ENCODE measurements at places on chromosomes 7 and 10. TPM values are rescaled to one million over a fixed set of nuclear protein-coding genes. Genes with fewer than 3 reads are reported as not detected.
A peak's percentile ranks its signal among the peaks of the same experiment; 100 is the strongest.

GRCh38 chr7:37265006-37265405 is 183.7 kb downstream of the ELMO1 start:
- no peak for DNase-seq
- H3K4me1 ChIP-seq: no peaks in the 10 kb centered on the region
- no peaks in the 10 kb centered on the region for H3K27me3 ChIP-seq
- no peaks in the 10 kb centered on the region for H3K36me3 ChIP-seq
- no peak overlapping the region for H3K4me3 ChIP-seq

- no peak for DNase-seq
- no peak overlapping the region for H3K4me3 ChIP-seq
- no peak overlapping the region for H3K27ac ChIP-seq
- H3K27me3 ChIP-seq: no peaks in the 10 kb centered on the region
Measured at GRCh38 chr10:121684276-121684675, 86.0 kb upstream of the FGFR2 start.

DNA sequence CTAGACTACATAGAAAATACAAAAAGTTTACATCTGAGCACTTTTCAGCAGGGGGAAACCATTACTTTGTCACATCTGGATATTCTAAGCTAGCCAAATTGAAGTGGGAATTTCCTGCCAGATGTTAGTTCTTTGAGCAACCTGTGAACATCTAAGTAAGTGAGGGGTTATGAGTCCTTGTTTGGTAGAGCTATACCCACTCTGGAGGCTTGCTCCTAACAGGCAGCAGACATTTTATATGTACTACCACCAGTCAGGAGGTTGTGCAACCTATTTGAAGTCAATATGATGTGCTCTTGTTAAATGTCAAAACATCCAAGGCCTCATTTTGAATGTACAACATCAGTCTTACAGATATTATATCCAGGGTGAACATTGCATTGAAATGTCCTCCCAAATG is 143.3 kb upstream of the KAT6B start:
- H3K4me3 ChIP-seq: no peak overlapping the region
- H3K27ac ChIP-seq: no peak overlapping the region
- no peaks in the 10 kb centered on the region for H3K4me1 ChIP-seq
- no peaks in the 10 kb centered on the region for H3K36me3 ChIP-seq
- no peaks in the 10 kb centered on the region for H3K27me3 ChIP-seq

DNA sequence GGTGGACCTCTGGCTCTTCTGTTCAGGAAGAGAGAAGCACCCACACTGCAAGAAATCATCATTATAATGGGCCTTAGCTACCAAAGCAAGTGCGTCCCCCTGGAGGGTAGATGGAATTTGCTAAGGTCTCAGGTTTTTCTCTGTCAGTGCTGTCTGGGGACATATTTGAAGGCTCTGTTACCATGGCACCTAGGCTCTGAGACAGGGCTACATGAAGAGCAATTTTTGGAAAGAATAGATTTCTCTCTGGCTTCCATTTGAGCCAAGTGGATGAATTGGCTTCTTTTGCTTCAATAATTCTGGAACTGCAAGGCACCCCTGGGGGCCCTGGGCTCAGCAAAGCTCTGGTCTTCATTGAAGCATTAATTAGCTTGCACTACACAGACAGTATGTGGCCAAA is 349.1 kb upstream of the GALNT17 start:
- no peak overlapping the region for H3K4me3 ChIP-seq
- no peak overlapping the region for H3K27ac ChIP-seq
- no peak for DNase-seq
- H3K36me3 ChIP-seq: peaks cover 69% of the 10 kb centered on the region

GRCh38 chr10:104308439-104308903 is 29.8 kb downstream of the ITPRIP start:
- H3K4me1 ChIP-seq: no peaks in the 10 kb centered on the region
- no peak overlapping the region for H3K27ac ChIP-seq
- peaks cover under 1% of the 10 kb centered on the region for H3K36me3 ChIP-seq
- H3K4me3 ChIP-seq: no peak overlapping the region

Gene NUTM2D
- 0.54 TPM for total RNA-seq

DNA sequence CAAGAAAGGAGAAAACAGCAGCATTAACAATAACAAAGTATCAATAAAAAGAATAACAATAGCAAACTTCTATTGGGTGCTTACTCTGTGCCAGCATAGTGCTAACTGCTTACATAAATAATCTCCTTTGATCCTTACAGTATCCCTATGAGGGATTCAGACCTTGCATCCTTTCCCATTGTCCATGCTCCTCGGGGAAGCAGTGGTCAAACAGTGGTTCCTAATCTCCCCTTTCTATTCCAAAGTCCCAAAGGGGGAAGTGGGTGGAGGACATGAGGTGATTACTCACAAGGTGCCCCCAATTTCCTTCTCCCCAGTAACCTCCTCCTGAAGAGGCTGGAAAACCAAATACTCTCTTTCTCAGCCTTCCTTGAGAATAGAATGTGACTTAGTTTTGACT is 22.0 kb upstream of the MSMB start:
- no peak for DNase-seq
- no peak overlapping the region for H3K4me3 ChIP-seq
- no peak overlapping the region for H3K27ac ChIP-seq
- no peaks in the 10 kb centered on the region for H3K36me3 ChIP-seq
- H3K4me1 ChIP-seq: no peaks in the 10 kb centered on the region
- H3K27me3 ChIP-seq: no peaks in the 10 kb centered on the region

Gene LRRN3
- total RNA-seq: 0.23 TPM

DNA sequence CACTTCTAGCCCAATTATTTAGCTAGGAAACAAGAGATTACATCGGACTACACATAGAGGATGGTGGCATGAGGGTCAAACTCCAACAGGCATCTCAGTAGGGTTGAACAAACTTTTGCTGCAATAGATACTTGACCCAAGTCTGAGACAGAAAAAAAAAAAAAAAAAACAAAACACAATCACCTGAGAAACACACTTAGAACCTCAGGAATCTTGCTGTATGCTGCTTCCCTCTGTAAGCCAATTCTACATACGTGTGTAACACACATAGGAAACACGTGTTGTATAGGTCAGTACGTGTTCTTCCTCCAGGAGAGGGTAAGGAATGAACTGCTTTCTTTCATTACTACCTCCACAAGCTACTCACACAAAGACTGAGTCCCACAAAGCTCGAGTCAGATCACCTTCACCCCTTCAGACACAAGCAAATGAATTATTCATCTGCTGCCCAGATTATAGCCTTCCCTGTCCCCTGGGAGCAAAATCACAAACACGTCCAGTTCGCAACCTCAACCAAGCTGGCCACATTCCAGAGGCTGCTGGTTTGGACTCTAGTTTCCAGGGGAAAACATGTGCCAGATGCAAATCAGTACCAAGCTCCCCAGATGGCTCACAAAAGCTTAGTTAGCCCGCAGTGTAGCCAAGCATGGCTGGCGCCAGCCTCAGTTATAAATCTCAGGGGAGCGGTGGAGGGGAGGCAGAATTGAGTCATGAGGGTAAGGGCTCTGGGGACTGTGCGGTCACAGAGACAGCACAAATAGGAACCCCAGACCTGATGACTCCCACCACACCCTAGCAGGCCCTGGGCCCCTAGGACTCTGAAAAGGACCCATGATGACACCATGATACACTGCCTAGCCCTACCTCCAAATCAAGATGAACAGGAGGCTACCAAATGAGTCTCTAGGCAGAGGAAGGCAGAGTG is 15.1 kb downstream of the PSAP start:
- H3K27me3 ChIP-seq: no peaks in the 10 kb centered on the region
- H3K36me3 ChIP-seq: peaks cover 4% of the 10 kb centered on the region
- DNase-seq: no peak
- H3K4me1 ChIP-seq: peaks cover 40% of the 10 kb centered on the region
- H3K27ac ChIP-seq: peak overlapping the region; percentile 39

Gene KIN
- 8.5 TPM for total RNA-seq

DNA sequence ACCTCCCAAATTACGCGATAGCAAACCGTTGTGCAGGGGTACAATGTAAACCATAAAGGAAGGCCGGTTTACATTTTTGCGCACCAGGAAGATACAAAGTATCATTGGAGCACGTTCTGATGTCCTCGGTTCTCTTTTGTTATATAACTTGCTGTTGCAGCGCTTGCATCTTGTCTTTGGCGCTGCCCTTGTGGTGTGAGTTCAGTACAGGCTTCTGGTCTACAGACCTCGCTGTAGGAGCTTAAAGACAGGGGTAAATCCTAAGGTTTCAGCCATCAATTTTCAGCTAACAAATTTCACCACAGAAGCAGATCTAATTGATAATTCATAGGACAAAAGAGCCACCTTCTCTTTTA is 1.5 kb upstream of the MKX start:
- no peak overlapping the region for H3K27ac ChIP-seq
- peaks cover 88% of the 10 kb centered on the region for H3K27me3 ChIP-seq
- peak overlapping the region; percentile 88 for H3K4me3 ChIP-seq
- peak; percentile 60 for DNase-seq

Gene MBL2
- total RNA-seq: not detected

Gene SEMA3C
- total RNA-seq: 3.1 TPM

DNA sequence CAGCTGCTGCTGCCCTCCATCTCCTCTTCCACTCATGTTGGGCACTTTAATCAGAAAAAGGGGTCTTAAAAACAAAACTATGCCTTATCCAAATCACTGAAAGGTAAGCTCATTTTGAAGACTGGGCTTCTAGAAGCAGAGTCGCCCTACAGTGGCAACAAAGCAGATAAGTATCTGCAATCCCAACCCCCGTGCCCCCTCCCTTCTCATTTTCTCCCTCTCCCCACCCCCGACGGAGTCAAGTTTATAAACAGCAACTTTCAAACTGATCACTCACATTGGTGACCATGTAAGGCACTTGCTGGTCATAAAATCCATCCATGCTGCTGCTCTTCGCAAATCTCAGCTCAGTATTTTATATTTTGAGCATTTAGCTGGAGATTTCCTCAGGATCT is 738 bp downstream of the ETV1 start:
- H3K36me3 ChIP-seq: no peaks in the 10 kb centered on the region
- H3K4me3 ChIP-seq: peak overlapping the region; percentile 67
- H3K4me1 ChIP-seq: peaks cover 42% of the 10 kb centered on the region
- peak; percentile 69 for DNase-seq
- H3K27ac ChIP-seq: peak overlapping the region; percentile 99

DNA sequence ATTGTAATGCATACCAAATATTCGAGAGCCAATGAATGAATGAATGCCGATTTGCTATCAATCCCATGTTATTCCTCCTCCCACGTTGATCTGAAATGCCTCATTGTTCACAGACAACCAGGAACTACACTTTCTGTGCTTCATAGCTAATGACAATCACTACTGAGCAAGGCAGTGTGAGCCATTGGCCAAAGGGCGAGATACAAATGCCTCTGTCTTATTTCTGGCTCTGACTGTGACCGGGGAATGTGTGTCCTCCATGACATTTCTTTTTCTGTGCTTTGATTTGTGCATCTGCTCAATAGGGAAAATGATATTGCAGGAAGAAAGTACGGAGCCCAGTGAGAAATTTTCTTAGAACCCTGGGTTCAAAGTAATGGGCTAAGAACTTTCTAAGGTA is 217.1 kb downstream of the CXCL12 start:
- no peak overlapping the region for H3K4me3 ChIP-seq
- H3K27ac ChIP-seq: no peak overlapping the region
- no peak for DNase-seq
- H3K36me3 ChIP-seq: no peaks in the 10 kb centered on the region

Gene PDGFA
- total RNA-seq: 32.2 TPM

- H3K4me3 ChIP-seq: no peak overlapping the region
- peak; percentile 40 for DNase-seq
- peak overlapping the region; percentile 80 for H3K27ac ChIP-seq
- H3K27me3 ChIP-seq: no peaks in the 10 kb centered on the region
- H3K4me1 ChIP-seq: 0 out of 2 replicates have a peak, but pooled peaks cover 3% of the 10 kb centered on the region
Measured at GRCh38 chr7:112362053-112362650, 88.1 kb upstream of the IFRD1 start.

Measured in GM23338 (cell line).